ENCODE measurements at places on chromosomes 1 and 21.

- DNase-seq = no peak
Measured at GRCh38 chr1:40774266-40774998, 9.2 kb upstream of the KCNQ4 start.

DNA sequence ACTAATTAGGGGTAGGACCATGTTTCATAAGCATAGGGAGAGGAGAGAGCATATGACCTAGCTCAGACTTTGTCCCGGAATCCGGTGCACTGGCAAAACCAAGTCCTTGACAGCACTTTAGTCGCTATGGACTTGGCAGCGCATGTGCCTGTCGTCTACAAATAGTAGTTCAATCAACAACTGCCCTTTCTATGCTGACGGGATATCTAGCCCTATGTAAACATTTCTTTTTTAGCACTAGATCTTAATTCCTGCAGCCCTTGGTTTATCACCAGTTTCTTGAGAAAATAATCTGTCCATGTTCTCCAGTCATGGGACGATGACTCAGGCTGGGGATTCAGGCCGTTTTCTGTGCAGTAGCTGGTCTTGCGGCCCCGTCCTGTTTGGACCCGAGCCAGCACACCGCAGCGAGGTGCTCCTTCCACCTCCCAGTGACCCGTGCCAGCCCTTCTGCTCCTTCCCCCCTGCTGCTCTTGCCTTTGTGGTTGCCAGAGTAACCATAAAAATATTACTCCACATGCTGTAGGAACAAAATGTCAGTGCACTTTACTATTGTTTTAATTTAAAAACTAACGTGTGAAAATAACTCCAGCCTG, 8.6 kb upstream of the MT1HL1 start:
- DNase-seq = no peak

GRCh38 chr1:29849991-29850757, 613.9 kb downstream of the PTPRU start:
- no peak for DNase-seq

GRCh38 chr21:44834951-44835646, 17.2 kb upstream of the SUMO3 start:
- DNase-seq = no peak

GRCh38 chr1:184632415-184633175, 122.1 kb downstream of the EDEM3 start:
- DNase-seq = no peak

GRCh38 chr1:246219508-246220030, 287.5 kb downstream of the SMYD3 start:
- no peak for DNase-seq

DNA sequence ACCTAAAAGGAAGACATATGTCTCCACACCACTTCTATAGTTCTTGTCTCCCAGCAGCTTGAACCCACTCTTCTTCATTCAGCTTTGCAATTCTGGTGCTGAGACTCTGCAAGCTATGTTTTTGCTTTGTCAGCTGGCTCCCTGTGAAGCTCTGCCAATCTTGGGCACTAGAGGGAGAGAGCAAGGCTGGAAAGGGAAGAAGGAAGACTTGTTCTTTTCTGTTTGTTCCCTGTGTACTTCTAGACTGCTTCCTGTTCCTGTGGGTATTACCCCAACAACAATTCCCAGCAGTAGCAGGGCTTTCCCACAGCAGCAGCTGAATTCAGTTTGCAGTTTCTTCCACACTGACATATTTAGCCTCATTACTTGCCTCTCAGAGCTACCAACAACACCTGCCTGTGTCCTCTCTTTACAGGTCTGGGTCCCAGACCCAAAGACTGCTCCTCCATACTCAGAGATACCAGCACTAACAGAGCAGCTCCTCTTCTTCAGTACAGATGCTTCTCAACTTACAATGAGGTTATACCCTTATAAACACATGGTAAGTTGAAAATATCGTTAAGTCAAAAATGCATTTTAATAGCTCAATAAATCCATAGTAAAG, 275.2 kb upstream of the NEGR1 start:
- no peak for DNase-seq
